ENCODE measurements at places on chromosomes 12 and 14. TPM values are rescaled to one million over a fixed set of nuclear protein-coding genes. Genes with fewer than 3 reads are reported as not detected.

DNA sequence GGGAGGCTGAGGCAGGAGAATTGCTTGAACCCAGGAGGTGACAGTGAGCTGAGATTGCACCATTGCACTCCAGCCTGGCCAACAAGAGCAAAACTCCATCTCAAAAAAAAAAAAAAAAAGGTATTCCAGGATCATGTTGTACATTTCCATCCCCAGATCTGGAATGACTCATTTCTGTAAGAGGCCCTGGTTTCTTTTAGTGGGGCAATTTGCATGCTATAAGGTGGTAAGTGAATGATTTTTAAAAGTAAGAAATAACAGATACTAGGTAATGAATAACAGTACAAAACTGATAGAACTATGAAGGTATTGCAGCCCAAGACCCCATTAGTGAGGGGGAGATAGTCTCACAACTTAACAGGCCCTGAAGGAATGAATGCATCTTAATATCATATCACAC is 17.7 kb upstream of the ADCK1 start:
- DNase-seq, result no peak

GRCh38 chr14:90985601-90986242 is 74.7 kb downstream of the RPS6KA5 start:
- no peak for DNase-seq

GRCh38 chr14:45051180-45051579 is 32.7 kb upstream of the PRPF39 start:
- no peak for DNase-seq

DNA sequence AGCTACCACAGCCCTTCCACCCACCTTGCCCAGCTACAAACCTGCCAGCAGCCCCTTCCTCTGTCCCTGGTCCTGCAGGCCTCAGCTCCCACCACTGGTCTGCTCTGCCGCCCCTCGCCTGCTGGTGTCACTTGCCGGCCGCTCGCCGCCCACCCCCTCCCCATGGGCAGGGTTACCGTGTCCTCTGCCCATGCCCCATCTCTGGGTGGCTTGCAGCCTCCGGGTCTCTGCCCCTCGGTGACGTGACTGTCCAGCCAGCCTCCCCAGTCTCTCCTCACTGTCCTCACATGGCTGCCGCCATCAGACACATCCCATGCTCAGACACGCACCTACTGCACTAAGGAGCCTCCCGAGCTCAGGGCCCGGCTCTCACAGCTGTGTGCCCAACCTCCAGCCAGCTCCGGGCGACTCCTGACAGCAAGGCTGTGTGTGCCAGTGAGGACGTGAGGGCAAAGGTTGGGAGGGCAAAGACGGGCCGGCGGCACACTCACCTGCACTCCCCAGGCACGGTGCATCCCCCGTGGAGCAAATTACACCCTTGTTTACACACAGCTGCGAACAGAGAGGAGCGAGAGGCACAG is 13.4 kb downstream of the JAG2 start:
- DNase-seq, result no peak

DNA sequence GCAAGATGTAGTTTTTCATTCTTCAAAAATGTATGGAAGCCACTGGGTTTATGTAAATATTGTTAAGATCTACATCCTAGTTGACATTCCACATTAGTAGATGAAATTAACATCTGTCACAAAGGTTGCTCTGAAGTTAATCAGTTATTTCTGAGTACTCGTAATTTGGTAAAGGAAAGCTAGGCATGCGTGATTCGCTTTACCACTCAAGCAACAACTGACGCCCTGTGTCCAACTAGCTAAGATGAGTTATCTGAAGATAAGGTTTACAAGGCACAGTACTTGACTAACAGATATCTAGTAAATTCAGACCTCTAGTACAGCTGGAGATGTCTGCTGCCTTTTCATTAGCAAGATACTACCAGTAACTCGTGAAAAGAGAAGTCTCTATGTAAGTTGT is 14.1 kb downstream of the PRKD1 start:
- DNase-seq, result no peak

GRCh38 chr14:55589171-55589570 is 9.2 kb downstream of the KTN1 start:
- DNase-seq, result no peak

- DNase-seq, result no peak
Measured at GRCh38 chr12:30548203-30548602, 147.5 kb downstream of the IPO8 start.

GRCh38 chr14:77320238-77320935 is at the start of gene POMT2:
Gene POMT2, minus strand, starts transcription at chr14:77320883. Its CDS starts 202 bp downstream, at chr14:77320681.
- peak; percentile 98 for DNase-seq

DNA sequence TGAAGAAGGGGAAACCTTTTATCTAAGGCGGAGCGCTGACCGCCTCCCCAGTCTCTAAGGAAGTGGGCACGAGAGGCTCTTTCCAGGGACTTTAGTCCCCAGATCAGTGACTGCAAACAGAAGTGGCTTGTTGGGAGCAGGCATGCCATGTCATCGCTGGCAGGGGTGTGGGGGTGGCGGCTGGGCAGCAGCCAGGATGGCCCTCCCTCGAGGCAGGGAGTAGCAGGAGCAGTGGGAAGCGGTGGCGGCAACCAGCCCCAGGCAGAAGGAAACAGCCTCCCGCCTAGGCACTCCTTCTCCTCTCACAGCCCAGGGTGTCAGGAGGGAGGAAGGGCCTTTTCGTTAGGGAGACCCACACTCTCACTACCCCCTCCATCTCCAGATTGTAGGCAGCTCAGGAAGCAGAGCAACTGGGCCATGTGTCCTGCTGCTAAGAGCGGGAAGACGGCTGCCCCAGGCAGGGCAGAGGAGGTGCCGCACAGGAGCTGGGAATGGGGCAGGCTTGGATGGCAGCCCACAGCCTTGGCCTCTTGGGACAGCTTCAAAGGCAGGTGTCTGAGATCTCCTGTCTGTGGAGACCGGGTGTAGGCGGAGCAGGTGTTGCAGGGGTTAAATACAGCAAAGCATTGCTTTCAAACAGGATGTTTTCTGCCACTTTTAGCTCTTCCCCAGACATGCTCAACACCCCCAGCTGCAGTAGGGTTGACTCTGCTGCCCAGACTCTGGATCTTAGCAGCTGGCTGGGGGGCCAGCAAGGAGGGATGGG is 21.8 kb downstream of the VDR start:
- no peak for DNase-seq

DNA sequence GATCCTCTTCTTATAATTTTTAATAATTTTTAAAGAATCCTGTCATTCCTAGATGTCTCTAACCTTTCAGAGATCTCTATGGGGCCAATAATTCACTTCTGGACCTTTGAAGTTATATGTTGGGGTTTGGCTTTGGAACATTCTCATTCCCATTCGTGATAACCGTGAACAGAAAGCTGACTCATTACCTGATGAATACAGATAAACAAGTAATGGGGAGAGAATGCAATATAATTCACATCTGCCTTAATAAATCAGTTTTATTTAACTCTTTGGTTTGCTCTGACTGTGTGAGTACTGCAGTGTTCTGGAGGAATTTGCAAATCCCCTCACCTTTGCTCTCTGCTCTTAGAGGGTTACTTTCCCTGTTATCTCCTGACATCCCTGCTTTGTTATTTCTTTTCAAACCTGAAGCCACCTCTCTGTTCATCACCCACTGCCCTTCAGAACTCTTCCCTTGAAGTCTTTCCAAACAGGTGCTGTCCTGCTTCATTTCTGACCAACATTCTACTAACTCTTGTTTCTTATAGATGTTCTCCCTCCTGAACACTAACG is 79.6 kb upstream of the SLC38A2 start:
- no peak for DNase-seq

- no peak for DNase-seq
Measured at GRCh38 chr12:50411051-50411660, 10.5 kb downstream of the LARP4 start.

GRCh38 chr12:26276709-26277108 is 81.3 kb downstream of the SSPN start:
- DNase-seq, result no peak

DNA sequence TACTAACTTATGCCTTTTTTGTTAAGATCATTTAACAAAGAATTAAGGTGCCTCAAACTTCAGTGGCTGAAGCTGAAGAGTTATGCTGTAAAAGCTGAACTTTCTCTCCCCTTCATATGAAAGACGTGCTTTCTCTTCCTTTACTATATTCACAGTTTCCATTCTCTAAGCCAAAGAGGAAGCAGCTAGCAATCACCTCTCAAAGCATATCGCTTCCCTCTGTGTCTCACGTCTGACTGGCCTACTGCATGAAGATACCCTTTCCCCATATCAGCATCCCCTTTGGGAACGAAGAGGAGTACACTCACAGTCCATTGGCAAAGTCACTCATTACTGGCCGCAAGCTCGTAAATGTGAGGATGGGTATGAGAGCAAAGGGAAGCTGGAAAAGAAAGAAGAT is 34.9 kb downstream of the SLC11A2 start:
- DNase-seq, result no peak

GRCh38 chr14:53011053-53011462 is 60.2 kb upstream of the FERMT2 start:
- no peak for DNase-seq

Gene PFDN5
- 322 TPM for total RNA-seq

Gene AJUBA
- 14.0 TPM for total RNA-seq

Gene BHLHE41
- total RNA-seq, result 33.3 TPM

Gene KRT4
- not detected for total RNA-seq

Gene RDH12
- total RNA-seq, result not detected

Gene PIP4K2C
- total RNA-seq, result 17.9 TPM

Gene ASCL1
- not detected for total RNA-seq

Gene RTL1
- total RNA-seq, result not detected
